ENCODE measurements at places on chromosomes 11 and 22.

GRCh38 chr22:37777122-37777687 is 30.5 kb upstream of the GCAT start:
- DNase-seq: peak; percentile 62

GRCh38 chr11:46338988-46339666 is 8.1 kb upstream of the DGKZ start:
- DNase-seq: no peak

DNA sequence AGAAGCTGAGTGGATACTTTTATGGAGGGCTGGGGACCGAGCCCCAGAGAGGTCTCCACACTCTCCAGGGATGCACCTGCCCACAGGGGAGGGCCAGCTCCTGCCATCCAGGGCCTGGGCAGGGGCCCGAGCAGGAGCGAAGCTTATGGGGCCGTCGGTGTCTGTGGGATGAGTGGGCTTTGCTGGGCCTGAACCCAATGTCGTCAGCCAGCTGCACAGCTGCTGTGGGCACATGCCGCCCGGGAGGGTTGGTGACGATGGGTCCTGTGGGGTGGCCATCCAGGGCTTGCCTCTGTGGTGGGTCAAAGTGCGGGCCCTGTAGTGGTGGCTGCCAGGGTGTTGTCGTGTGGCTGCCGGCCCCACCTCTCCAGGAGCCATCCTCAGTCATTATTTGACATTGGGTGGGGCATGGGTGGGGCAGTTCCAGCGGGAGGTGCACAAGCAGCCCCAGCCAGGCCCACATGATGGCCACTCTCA is 447.1 kb downstream of the TBC1D22A start:
- DNase-seq: no peak

DNA sequence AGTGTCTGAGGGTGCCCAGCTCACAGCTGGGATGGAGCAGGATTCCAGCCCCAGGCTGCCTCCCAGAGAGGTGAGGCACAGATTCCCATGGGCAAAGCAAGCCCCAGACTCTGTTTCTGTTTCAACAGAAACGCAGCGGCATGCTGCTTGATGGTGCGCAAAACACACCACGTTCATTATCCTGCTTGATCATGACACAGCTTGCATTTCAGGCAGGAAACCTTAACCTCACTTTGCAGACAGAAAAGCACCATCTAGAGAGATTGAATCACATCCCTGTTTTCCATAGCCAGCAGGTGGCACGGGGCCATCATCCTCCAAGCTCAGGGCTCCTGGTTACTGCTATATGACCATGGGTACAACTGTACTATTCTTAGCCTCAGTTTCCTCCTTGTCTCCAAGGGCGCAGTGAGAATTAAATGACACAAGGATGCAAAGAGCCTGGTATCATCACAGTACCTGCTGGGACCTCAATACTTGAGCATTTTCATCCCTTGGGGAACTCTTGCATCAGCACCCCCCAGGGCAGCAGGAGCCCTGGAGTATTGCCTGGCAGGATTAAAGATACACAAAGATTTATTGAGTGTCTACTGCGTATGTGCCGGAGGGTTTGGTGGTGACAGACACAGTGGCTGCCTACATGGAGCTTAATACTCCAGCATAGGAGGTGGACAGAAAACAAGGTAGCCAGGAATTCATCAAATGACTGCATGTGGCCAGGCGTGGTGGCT is 110.0 kb downstream of the TP53I11 start:
- no peak for DNase-seq

- DNase-seq: no peak
Measured at GRCh38 chr11:112734207-112734606, 227.0 kb upstream of the NCAM1 start.

- no peak for DNase-seq
Measured at GRCh38 chr22:39624501-39624821, 53.9 kb downstream of the CACNA1I start.

DNA sequence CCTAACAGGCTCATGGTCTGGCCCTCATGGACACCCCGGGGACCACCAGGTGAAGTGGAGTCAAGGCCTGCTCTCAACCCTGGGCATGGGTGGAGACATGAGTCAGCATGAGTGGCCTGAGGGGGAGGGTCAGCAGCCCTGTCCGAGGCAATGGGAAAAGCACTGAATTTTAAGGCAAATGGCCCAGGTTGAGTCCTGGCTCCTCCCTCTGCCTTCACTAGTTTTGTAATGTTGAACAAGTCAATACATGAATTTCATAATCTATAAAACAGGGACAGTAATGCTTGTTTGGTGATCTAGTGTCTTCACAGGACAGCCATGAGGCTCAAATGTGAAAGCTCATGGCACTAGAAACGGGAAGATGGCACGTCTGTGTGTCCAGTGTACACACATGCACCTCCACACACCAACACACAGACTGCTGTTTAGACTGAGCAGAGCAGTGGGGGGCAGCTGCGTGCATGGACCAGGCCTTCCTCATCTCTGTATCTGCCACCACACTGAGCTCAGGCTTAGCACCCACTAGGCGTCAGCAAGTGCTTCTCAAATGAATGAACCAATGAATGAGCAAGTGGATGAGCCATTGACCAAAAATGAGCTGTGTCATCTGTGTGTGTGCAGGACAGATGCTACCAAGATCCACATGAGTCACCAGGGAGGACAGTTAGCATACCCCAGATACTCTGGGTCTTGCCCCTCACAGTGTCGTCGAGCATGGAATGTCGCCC is 63.4 kb downstream of the NRXN2 start:
- no peak for DNase-seq

DNA sequence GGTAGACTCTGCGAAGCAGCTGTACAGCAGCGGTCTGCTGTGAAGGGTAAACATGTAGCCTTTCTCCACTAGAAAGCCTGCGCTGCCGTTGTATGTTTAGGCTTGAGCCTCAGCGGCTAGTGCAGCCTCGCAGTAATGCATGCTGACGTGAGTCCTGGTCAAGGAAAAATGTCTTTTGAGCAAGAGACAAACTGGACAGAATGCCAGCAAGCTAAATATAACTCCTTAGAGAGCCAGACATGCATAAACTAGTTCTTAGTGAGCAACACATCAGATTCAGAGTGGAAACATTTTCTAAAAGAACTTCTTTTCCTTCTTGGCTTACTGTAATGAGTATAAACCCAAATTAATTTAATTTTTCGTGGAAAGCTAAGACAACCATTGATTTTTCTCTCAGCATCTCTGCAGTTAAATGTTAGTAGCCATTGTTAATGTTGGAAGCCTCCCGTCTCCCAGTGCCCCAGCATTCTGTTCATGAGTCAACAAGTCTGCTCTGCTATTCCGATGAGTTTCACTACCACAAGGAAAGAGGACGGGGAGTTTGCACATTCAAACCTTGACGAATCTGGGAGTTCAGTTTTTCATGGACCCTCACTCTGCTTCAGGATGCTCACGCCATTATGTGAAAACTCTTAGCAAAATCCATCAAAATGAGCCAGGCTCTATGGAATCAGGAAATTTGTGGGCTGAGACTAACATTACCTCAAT is 51.4 kb downstream of the JAM3 start:
- peak; percentile 54 for DNase-seq

DNA sequence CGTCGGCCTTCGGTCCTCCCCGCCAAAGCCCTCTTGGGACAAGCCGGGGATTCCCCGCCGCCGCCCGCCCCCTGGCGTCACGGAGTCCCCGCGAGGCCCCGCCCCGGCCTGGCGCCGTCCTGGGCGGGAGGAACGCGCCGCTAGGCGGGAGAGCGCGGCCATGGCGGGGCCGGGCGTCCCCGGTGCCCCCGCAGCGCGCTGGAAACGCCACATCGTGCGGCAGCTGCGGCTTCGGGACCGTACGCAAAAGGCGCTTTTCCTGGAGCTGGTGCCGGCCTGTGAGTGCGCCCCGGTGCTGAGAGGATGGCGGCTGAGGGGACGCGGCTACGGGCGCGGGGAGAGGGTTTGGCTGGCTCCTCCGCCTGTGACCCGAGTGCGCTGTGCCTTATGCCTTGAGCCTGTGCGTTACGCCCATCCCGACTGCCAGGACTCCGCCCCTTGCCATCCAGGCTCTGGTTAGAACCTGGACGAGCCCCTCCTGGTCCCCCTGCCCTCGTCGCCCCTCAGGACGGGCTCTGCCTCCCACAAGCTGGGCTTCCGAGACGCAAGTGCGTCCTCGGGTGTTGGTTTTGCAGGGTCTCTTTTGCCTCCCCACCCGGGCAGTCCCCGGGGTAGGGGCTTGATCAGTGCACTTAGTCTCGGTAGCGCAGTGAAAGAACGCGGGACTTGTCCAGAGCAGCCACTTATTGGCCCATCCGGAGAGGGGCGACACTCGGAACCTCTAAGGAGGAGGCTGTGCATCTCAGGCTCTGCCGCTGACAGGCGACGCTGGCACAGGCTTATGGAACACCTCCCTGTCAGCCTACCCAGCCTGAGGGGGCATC is at the start of gene ATG16L2:
Gene ATG16L2 (plus strand): TSS at position 126 of the 824 bp plus-strand sequence. CDS start 35 bp downstream, at position 161.
- peak; percentile 78 for DNase-seq

DNA sequence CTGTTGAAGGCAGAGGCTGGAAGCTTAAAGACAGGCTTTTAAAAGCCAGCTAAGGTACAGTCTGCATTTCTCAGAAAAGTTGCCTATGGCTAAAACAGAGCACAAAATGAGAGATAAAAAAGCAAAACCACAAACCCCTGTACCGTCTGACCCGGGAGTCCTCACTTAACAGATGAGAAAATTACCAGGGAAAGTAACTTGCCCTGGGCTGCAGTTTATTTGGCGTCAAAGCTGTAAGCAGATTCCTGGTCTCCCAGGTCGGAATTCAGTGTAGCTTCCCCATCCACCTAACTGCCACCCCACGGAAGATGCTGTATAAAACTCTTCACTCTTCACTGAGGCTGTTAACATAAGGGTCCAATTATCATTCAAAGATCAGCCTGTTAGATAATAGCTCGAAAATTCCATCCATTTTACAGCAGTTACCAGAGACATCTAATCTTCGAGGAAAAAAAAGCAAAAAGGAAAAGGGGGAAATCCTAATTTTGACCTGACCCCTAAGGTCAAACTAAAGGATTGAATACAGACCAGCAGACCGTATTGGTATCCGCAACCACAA is 1.5 kb downstream of the TCF20 start:
- DNase-seq: no peak

GRCh38 chr11:65606876-65607613 is 7.0 kb downstream of the MAP3K11 start:
- DNase-seq: peak; percentile 96

- DNase-seq: no peak
Measured at GRCh38 chr11:107857550-107858216, 904 bp downstream of the SLC35F2 start.

- DNase-seq: no peak
Measured at GRCh38 chr22:20653795-20654342, 120.0 kb upstream of the SERPIND1 start.

DNA sequence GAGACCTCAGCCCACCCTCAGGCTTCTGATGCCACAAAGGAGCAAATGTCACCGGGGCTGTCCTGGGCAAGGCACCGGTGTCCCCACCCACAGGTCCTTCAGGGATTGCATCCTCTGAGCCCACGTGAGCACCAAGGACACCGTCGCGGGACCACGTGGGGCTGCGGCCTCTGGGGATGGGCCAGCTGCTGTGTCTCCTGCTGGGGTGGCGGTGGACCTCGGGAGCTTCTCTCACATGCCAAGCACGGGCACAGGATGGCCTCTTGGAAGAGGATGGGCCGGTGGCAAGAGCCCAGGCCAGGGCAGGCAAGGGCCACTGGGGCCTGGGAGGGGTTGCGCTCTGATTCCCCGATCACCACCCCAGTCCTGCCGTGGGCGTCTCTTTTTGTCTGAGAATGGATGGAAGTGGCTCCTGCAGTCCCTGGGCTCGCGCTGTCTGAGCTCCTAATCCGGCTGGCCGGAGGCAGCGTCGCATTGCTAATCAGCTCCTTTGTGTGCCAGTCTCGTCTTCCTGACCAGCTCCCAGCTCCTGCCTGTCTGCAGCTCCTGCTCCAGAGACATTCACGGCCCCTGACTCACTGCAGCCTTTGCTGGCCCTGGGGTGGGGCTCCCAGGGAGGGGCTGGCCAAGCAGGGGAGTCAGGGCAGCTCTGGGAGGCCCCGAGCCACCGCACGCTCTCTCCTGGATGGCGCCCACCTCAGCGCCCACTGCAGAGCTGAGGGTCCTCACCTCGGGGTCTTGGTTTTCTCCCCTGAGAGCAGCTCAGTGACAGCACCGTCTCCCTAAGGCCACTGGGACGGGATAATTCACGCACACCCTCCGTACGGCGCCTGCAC is 146.7 kb downstream of the CTTN start:
- no peak for DNase-seq

GRCh38 chr11:27898166-27898565 is 197.9 kb upstream of the BDNF start:
- DNase-seq: no peak

- no peak for DNase-seq
Measured at GRCh38 chr22:30182350-30182745, 64.2 kb downstream of the LIF start.

DNA sequence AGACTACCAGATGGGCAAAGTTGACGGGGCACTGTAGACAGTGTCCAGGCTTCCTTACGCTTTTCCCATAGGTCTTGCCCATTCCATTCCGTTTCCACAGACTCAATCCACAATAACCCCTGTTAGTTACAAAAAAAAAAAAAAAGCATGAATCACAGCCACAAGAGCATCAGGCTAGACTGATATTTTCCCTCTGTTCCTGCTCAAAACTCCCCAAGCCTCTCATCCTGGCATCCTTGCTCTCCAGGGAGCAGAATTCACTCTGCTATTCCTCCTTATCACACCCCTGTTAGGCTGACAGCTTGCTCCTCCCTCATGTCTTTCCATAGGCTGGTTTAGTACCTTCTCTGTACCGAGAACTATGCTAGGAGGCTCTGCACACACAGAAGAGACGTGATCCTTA is 42.2 kb downstream of the TMEM123 start:
- no peak for DNase-seq

GRCh38 chr11:30429550-30429949 is 106.6 kb downstream of the ARL14EP start:
- DNase-seq: no peak

DNA sequence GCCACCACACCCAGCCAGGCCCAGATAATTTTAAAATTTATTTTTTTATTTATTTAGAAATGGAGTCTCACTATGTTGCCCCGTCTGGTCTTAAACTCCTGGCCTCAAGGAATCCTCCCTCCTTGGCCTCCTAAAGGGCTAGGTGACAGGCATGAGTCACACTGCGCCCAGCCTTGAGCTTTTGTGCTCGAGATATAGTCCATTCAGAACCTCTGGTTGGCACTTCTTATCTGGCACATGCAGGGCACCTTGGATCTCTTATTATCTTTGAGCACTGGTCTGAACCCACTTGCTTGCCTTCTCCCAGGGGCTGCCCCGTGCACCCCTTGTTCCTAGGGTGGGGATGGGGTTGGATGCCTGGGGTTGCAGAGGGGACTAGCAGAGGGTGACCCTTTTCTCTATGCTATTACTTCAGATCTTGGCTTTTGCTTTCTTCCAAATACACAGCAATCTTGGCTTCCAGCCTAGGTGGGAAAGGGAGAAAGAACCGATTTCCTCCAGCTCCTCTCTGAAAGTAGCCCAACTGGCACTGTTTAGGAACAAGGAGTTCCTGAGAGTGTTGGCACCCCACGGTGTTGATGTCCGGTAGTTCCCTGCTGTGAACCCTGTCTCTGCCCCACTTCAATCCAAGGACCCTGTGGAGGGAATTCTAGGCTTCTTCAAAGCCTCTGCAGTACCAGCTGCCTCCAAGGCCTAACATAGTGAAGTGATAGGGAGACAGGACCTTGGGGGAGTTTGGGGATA is 1.3 kb upstream of the SLC3A2 start:
- peak; percentile 66 for DNase-seq

GRCh38 chr11:65927904-65928397 is 8.7 kb downstream of the DRAP1 start:
- DNase-seq: no peak

- no peak for DNase-seq
Measured at GRCh38 chr22:50547263-50547985, 1.7 kb downstream of the KLHDC7B start.

- no peak for DNase-seq
Measured at GRCh38 chr11:13761250-13761649, 92.8 kb downstream of the FAR1 start.
